ENCODE measurements at places on chromosomes 7 and 10. TPM values are rescaled to one million over a fixed set of nuclear protein-coding genes. Genes with fewer than 3 reads are reported as not detected.

Gene C7orf33
- total RNA-seq, result not detected

Gene SPDYE2
- total RNA-seq, result not detected

DNA sequence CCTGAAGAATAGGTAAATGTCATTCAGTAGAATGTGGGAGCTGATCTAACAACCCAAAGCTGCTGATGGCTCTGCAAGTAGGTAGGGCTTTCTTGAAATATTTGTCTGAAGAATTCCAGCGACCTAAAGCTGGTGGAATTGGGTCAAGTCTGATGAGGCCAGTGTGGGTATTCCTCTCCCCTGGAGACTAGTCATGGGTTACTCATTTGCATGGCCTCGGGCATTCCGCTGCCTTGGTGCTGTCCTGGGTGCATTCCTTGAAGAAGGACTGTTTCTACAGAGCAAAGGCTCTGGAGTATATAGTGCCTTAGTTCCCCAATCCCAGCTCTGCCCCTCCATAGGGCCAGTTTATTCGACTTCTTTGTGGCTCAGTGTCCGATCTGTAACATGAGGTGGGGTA, 19.2 kb downstream of the PDK4 start:
- DNase-seq, result no peak
- no peak overlapping the region for H3K4me3 ChIP-seq
- H3K27me3 ChIP-seq, result peaks cover 5% of the 10 kb centered on the region
- no peaks in the 10 kb centered on the region for H3K4me1 ChIP-seq
- no peaks in the 10 kb centered on the region for H3K36me3 ChIP-seq

DNA sequence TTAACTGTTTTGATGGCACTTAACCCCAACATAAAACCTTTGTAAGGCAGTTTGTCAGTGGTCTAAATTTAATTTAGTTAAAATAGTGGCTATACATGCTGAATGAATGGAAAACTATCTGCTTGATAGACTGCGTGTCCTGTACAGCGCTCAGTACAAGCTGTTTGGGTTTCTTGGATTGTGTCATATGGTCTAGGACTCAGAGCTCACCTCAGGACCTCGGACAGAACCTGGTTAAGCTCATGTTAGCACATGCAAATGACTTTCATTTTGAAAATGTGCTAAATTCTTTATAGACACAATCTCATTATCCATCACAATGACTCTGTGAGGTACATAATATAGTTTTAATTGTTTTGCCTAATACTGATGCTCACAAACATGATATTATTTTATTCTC, 55.7 kb upstream of the RELN start:
- H3K4me3 ChIP-seq, result no peak overlapping the region
- H3K36me3 ChIP-seq, result no peaks in the 10 kb centered on the region
- DNase-seq, result no peak
- peaks cover 32% of the 10 kb centered on the region for H3K27me3 ChIP-seq
- no peaks in the 10 kb centered on the region for H3K4me1 ChIP-seq

- no peak for DNase-seq
- no peaks in the 10 kb centered on the region for H3K36me3 ChIP-seq
- no peaks in the 10 kb centered on the region for H3K27me3 ChIP-seq
- H3K4me1 ChIP-seq, result no peaks in the 10 kb centered on the region
- H3K4me3 ChIP-seq, result no peak overlapping the region
These were observed 138.9 kb upstream of the FERD3L start for GRCh38 chr7:19284136-19284535.

All from activated T-cell treated with anti-CD3 and anti-CD28 coated beads, Interleukin-2, amount 50 U/mL, for 72 hours (primary cell).